A549 treated with AZD2906 at 1 μM for 4 hours (cell line): ENCODE measurements at places on chromosomes 5 and 9. TPM values are rescaled to one million over a fixed set of nuclear protein-coding genes. Genes with fewer than 3 reads are reported as not detected.

TMOD1 gene
- total RNA-seq: 1.3 to 2.0 TPM (median 1.6 TPM) in 5 replicates

TERT gene
- total RNA-seq: 2.3 to 3.1 TPM (median 2.8 TPM) in 5 replicates

SYK gene
- total RNA-seq: 0.02 to 0.17 TPM (median 0.03 TPM) in 4 of 5 replicates, not detected in the other

GPX8 gene
- total RNA-seq: 30.6 to 36.7 TPM (median 32.4 TPM) in 5 replicates

SPATA31E1 gene
- total RNA-seq: 0.01 TPM in 1 of 5 replicates, not detected in the others

CDH12 gene
- total RNA-seq: not detected in 5 replicates

IFNA2 gene
- not detected in 5 replicates for total RNA-seq

NOP16 gene
- 119 to 141 TPM (median 127 TPM) in 5 replicates for total RNA-seq

PCDHA6 gene
- total RNA-seq: 0.03 to 0.07 TPM (median 0.07 TPM) in 5 replicates

MSX2 gene
- 4.3 to 5.0 TPM (median 4.9 TPM) in 5 replicates for total RNA-seq
